ENCODE measurements at places on chromosomes 5 and 9. TPM values are rescaled to one million over a fixed set of nuclear protein-coding genes. Genes with fewer than 3 reads are reported as not detected.

PTPRD gene
- total RNA-seq = not detected

FREM1 gene
- total RNA-seq = not detected

MTRR gene
- 38.4 TPM for total RNA-seq

PDZD2 gene
- total RNA-seq = not detected

CTXN3 gene
- not detected for total RNA-seq

GABBR2 gene
- total RNA-seq = not detected

AK8 gene
- 0.13 TPM for total RNA-seq

NUTM2G gene
- total RNA-seq = not detected

ABITRAM gene
- total RNA-seq = 9.1 TPM

FOXD1 gene
- 24.8 TPM for total RNA-seq

DNA sequence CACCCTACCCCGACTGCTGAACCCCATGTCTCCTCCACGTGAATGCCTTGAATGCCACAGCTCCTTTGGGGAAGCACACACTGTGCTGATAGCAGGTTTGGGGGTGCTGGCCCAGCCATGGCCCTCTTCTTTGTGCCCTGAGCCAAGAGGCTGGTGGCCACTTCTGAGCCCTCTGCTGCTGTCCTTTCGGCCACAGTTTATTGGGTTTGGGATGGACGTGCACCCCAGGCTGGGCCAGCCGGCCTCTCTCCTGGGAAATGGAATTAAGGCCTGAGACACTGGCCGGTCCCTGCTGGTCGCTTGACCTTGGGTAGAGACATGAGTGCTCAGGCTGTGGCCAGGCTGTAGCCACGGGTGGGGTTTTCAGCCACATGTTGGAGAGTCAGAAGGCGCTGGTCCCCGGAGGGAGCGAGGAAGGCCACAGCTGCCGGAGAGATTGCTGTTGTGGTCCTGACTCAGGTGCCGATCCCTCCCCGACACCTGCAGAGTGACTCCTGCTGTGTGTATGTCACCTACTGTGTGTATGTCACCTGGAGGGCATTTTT lies 26.6 kb downstream of the FAM163B start:
- no peak for DNase-seq

DNA sequence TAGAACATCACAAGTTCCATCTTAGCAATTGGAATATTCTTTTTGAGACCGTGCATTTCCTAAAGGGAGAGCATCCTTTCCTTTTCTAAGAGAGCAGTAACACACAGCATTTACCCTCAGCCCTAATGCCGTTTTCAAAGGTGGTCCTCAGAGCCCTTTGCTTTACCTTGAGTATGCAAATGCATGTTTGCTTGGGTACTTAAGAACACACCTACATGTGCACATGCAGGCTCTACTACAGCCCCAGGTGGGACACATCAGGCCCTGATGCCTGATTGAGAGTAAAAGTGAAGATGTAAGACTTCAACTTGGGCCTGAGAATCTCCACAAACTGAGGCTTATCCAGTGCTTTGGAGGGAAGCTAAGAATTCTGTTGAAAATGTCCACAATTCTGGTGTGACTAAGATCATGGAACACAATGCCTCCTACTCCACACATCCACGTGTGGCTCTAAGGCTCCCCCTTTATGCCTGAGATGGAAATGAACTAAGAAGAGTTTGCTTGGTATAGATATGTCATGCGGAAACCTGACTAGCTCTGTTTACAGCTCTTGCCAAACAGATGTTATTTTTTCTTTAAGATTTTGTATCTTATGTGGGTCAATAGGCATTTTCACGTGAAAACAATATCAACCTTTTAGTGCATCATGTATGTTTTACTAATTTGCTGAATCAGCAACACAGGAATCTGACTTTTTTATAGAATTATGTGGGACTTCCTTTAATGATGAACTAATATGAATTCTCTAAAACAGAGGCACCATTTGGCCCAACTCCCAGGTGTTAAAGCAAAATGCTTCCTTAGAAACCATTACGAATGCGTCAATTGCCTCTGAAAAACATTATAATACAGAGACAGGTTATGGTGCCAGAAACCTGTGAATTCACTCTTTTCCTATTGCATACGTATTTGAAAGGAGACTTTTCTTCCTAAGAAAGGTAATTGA lies 48.9 kb upstream of the SLC2A8 start:
- DNase-seq = no peak

DNA sequence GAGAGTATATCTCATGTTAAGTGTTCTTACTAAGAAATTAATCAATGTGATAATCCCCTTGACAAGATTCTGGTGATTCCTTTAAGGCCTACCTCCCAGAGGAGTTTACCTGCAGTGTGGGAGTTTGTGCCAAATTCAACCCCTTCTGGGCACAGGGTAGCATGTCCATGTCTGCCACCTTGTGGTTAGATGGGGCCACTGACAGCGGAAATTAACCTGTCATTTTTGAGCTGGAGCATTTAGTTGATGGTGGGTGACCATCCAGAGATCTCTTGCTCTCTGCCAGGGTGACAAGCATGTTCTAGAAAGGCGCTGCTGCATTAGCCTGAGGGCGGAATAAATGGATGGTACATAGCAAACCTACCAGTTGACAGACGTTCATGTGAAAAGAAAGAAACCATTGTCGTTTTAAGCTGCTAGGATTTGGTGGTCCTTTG lies 132.2 kb downstream of the FBXO4 start:
- peak; percentile 17 for DNase-seq

- DNase-seq = no peak
Measured at GRCh38 chr9:128094950-128095544, 27.0 kb downstream of the SLC25A25 start.

GRCh38 chr5:74059706-74060105 lies 433.7 kb downstream of the ARHGEF28 start:
- DNase-seq = no peak

DNA sequence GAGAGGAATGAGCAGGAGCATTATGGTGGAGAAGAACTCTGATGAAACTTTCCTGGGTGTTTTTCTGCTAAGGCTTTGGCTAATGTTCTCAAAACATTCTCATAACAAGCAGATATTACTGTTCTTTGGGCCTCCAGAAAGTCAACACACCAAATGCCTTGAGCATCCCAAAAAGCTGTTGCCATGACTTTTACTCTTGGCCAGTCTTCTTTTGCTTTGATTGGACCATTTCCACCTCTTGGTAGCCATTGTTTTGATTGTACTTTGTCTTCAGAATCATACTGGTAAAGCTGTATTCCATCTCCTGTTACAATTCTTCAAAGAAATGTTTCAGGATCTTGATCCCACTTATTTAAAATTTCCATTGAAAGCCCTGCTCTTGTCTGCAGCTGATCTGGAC lies 139.6 kb downstream of the MAN2A1 start:
- DNase-seq = peak; percentile 46

GRCh38 chr5:132460846-132461568 lies 29.6 kb downstream of the IRF1 start:
- DNase-seq = no peak

DNA sequence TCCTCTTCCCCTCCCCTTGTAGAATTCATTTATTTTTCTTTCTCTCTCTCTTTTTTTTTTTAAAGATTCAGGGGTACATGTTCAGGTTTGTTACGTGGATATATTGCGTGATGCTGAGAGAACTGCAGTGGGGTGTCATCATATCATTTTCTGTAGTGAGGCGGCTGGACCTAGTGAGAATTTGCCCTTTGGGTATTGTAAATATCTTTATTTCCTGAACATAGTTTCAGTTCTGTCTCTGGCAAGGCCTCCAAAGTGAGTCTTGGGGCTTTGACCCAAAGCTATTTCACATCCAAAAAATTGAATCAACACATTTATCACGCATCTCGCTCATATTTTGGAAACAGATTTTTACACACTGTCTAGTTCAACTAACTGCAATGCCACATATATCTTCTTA lies 25.4 kb upstream of the MYOT start:
- DNase-seq = no peak

GRCh38 chr9:80449513-80449912 lies 877.7 kb downstream of the TLE4 start:
- no peak for DNase-seq

- peak; percentile 72 for DNase-seq
Measured at GRCh38 chr5:72511774-72512592, 4.8 kb upstream of the ZNF366 start.

- DNase-seq = no peak
Measured at GRCh38 chr9:89994988-89995613, 390.3 kb downstream of the GADD45G start.

DNA sequence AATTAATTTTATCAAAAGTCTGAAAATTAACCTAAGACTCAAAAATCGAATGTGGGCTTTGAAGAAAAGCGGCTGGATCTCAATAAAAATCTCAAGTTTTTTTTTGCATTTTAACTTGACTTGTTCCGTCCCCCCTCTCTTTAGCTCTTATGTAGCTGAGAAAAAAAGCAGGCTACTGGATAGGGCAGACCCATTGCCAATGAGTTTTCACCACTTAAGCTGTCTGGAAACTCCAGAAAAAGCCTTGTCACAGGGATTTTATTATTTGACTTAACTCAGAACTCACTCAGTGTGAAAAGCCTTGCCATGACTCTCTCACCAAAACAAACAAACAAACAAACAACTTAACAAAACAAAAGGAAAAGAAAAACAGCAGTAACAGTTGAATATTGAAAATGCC lies 247.4 kb downstream of the CDH9 start:
- DNase-seq = peak; percentile 30

GRCh38 chr5:156947925-156948324 lies 15.1 kb downstream of the TIMD4 start:
- DNase-seq = no peak

DNA sequence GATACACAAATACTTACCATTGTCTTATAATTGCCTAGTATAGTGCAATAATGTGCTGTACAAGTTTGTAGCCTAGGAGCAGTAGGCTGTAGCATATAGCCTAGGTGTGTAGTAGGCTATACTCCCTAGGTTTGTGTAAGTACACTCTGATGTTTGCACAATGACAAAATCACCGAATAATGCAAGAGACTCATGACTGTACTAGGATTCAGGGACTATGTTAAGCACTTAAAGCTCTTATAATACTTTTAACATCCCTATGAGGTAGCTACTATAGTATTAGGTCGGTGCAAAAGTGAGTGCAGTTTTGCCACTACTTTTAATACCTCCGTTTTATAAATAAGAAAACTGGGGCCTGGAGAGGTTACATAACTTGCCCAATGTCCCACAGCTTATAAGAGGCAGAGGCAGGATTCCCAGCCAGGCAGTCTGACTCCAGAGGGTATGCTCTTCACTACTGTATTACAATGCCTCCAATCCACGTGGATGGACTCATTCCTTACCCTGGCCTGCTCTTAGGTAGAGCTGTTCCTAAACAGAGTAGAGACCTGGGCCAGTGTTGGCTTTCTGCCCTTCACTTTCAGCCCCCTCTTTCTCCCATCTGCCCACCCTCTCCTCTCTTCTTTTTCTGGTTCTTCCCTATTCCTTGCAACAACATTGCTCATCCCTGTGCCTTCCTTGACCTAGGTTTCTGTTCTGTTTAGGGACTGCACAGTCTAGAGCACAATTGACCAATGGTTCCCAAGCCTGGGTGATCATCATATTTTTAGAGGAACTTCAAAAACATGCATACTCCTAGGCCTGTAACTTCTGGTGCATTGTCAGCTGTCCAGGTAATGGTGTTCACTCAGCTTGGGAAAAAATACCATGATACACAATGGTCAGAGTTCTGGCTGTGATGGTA lies 114.0 kb downstream of the CARTPT start:
- DNase-seq = no peak

DNA sequence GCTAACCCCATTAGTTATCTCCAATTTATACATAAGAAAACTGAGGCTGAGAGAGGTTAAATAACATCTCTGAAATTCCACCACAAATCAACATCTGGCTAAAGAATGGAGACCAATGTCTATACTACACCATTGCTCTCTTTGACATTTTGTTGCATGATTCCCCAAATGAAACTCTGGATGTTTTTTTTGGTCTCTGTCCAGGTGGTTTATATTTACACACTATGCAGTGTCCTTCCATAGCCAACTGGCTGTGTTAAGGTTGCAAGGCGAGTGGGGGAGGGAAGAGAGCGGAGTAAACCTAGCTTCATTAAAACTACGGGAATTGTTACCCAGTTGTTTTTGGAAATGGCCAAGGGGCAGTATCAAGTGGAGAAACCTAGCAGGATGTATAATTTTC lies 67.2 kb downstream of the KIF4B start:
- peak; percentile 31 for DNase-seq

DNA sequence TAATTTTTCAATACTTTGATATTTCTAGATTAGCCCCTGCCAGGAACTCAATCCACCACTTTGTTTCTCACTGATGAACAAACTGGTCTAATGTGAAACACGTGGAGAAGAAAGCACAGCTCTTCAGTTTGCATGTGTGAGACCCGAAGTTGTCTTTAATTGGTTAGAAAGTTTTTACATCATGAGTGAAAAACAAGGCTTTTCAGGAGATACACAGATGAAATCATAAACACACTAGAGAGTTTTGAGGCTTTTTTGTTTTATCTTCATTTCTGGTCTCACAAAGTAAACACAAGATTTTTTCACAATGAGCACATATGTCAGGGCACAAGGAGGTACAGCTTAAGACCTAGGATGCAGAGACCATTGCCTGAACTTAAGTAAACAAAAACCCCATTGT lies 84.5 kb upstream of the MOCS2 start:
- DNase-seq = no peak

DNA sequence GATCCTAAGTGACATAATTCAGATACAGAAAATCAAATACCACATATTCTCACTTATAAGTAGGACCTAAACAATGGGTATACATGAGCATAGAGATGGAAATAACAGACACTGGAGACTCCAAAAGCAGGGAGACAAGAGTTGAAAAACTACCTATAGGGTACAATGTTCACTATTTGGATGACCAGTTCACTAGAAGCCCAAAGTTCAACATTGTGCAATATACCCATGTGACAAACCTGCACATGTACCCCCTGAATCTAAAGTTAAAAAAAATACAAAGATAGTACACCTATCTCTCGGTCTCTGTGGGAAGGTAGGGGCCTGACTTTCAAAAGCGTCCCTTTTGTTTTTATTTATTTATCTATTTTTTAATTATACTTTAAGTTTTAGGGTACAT lies 11.7 kb upstream of the OR1N1 start:
- DNase-seq = no peak

- no peak for DNase-seq
Measured at GRCh38 chr5:168494057-168494555, 7.8 kb downstream of the RARS1 start.

Data from LHCN-M2 (cell line).